Activated T-helper 9 cell treated with anti-CD3 and anti-CD28 coated beads, Interleukin-2, amount 50 U/mL, for 16 hours (primary cell): ENCODE measurements at places on chromosomes 6 and 20.

DNA sequence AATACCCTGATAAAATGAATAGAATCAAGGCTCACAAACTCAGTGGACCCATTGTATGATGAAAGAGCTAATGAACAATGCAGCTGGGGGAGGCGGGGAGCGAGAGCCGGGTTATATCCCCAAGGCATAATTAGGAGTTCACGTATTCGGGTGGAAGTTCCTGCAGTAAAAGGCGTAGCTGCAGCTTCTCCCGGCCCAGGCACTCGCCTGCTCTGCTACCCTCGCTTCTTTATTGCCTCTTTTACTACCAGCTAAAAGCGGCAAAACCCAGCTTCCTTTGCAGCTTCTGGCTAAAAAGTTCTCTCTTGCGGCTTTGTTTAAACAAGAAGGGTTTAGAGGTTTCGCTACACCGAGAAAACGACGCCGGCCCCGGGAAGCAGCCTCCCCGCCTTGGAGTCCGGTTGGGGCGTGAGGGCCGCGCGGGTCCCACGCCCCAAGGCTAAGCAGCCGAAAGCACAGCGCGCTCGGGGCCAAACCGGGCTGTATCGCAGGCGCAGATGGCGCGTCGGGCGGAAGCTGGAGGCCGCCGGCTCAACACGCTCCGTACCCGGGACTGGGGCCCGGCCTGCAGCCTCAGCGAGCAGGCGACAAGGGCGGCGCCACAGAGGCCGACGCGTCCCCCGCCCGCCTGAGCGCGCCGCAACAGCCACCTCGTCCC, 1.6 kb downstream of the ZBTB2 start:
- peak; percentile 23 for DNase-seq

DNA sequence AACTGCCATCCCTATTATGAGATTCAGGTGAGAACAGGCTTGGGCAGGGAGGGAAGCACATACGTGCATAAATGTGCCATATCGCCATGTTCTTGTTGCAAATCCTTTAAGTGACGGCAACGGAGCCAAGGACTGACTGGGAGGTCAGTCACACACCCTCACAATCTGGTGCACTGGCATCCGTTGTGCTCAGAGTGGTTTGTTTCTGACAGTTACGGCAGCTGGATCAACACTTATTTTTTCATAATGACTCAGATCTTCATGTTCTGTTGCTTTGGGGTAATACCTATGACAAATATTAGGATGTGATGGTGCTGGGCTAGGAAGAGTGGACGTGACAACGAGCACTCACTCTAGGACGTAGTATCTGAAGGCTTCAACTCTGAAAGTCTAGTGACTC, 56.2 kb upstream of the PREP start:
- DNase-seq = no peak

DNA sequence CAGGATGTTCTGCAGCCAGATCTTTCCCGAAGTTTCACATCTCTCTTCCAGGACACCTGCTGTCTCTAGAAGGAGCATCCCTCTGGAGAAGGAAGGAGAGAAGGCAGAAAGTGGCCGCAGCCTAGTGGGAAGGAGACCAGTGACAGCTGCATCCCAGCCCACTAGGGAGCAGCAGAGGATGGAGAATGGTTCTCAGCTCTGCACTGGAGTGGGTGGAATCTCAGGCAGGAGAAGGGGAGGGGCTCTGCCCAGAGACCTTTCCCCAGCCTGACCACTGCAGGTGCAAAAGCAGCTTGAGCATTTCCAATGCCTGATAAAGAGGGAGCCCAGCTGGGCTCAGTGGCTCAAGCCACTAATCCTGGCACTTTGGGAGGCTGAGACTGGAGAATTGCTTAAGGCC, 32.3 kb downstream of the NCR2 start:
- DNase-seq = no peak

DNA sequence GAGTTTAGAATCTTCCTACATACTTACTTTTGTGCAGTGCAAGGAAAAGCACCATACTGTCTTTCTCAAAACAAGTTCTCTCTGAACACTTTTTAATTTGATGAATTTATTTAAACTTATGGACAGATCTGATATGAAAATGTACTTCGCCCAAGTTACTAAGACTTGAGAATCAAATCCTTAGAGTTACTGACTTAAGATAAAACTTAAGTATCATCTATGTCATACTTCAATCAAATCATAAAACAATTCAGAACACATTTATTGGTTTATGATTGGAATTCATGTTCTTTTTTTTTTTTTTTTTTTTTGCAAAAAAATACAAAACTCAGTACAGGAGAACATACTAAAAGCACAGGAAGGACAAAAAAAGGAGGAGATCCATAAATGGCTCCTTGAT, 77.7 kb downstream of the MBOAT1 start:
- no peak for DNase-seq

- no peak for DNase-seq
Observed at GRCh38 chr6:157069585-157069984, 253.7 kb downstream of the TMEM242 start.

GRCh38 chr6:52125139-52125538, 37.7 kb upstream of the PKHD1 start:
- DNase-seq = no peak

GRCh38 chr6:141401168-141401567, 731.6 kb upstream of the GJE1 start:
- no peak for DNase-seq

GRCh38 chr6:22025468-22026163, 271.2 kb downstream of the PRL start:
- no peak for DNase-seq

DNA sequence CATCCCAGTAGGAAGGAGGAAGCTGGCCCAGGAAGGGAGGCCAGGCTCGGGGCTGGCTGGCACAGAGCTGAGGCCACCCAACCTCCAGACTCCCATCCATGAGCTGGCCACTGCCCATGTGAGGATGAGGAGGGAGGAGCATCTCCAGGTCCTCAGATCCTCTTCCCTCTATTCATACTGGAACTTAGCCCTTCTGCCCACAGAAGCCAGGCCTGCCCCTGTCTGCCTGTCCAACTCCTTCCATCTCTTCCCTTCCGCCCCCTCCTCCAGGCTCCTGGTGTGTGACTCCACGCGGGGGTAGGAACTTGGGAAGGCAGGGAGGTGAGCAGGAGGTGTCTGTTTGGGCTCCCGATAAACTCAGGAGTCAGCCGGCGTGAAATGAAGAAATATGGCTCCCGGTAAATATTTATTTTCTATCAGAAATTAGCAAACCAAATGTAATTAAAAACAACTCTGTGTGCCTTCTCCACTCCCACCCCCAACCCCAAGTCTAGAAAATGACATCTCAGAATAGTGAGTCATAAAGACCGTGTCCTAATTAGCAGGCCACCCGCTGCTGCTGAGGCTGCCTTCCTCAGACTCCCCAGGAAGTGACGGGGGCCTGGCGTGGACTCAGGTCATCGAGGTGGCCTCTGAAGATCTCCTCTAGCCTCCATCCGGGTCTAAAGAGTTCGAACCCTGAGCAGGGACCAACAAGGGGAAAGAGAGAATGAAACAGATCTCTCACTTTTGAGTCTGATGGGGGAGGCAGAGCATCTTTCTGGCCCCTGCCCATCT, 81.9 kb downstream of the MDGA1 start:
- no peak for DNase-seq

DNA sequence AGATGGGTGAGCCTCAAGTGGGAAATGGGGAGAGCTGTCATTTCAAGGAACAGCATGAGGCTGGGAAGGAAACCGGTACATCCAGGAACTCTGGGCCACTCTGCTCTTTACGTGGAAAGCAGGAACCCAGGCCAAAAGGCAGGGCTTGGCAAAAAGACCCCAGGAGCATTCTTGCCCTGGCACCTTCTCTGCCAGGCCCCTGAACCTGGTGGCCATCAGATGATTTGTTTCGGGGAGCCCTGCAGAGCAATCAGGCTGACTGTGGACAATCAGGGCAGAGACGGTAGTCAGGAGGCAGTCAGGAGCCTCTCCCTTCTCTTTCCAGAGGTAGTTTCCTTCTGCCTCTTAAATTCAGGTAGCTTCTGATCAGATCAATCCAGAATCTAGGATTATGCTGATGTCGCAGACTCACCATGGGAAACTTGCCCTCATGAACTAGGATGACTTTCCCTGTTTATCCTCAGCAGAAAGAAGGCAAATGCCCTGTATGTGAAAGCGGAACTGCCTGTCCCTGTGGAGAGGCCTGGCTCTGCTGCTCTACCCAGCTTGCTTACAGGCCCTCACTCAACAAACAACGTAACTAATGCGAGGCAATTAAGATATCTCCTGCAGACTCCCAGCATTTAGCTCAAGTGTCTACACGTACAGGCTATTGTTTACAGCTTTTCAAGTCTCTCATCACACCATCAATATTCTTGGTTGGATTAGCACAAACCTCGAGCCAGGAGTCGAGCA, 36.6 kb downstream of the EZR start:
- DNase-seq = no peak

GRCh38 chr6:142302421-142303175, 791 bp downstream of the ADGRG6 start:
- no peak for DNase-seq

DNA sequence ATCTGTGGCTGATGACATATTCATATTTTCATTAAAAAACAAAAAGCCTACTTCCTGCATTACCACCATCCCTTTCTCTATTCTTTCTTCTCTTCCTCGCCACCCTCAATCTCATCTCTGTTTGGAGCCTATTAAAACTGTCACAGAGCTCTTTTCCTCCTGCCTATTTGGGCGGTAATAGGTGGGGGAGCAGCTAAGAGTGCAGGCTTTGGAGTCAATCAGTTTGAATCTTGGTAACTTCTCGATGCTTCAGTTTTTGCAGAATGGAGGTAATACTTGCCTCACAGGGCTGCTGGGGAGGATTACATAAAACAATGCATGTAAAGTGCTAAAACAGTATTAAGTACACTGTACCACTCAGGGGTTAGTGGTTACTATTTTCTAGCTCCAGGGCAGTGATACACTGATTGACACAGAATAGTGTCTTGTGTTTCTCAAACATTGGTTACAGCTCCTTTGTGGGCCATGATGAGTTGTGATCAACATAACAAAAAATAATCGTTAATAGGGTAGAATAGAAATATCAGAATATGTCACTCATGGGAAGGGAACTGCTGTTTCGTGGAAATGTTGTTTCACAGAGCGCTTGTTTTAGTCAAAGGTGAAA, 14.0 kb downstream of the GCLC start:
- DNase-seq = no peak

GRCh38 chr6:128343706-128344105, 176.7 kb downstream of the PTPRK start:
- DNase-seq = no peak
